ENCODE measurements at places on chromosomes 5 and 9. TPM values are rescaled to one million over a fixed set of nuclear protein-coding genes. Genes with fewer than 3 reads are reported as not detected.

DNA sequence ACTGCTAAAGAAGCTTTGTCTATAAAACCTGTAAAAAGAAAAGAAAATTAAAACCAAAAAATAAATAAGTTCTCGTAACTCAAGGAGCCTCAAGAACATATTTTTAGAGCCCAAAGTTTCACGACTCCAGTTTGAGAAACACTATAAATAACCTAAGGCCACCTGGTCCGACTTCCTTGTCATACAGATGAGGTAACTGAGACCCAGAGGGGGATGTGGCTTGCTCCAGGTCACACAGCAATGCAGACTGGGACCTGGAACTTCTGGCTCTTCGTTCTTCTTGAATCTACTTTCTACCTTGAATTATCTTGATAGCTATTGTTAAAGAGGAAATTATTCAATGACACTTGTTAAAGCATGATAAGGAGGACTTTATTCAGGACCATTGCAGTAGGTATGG is 514.8 kb downstream of the CDK5RAP2 start:
- peaks cover 2% of the 10 kb centered on the region for H3K27me3 ChIP-seq
- DNase-seq: no peak
- H3K36me3 ChIP-seq: no peaks in the 10 kb centered on the region
- H3K27ac ChIP-seq: no peak overlapping the region

DNA sequence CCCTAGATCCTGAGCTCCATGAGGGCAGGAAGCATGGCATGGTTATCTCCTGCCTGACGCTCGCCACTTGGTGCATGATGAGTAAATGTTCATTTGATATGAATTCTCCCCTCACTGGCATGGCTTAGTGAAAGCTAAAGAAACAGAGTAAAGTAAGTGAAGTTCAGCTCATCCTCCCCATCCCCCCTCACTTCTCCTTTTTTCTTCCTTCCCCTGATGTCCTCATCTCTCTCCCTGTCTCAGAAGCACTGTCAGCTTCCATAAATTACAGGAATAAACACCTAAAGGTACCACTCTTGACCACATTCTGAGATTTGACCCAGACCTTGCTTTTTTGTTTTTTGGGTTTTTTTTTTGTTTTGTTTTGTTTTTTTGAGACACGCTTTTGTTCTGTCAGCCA is 73.3 kb downstream of the SNX18 start:
- H3K36me3 ChIP-seq: peaks cover 6% of the 10 kb centered on the region
- DNase-seq: no peak
- H3K4me3 ChIP-seq: no peak overlapping the region
- no peaks in the 10 kb centered on the region for H3K27me3 ChIP-seq
- no peak overlapping the region for H3K27ac ChIP-seq
- H3K4me1 ChIP-seq: no peaks in the 10 kb centered on the region

DNA sequence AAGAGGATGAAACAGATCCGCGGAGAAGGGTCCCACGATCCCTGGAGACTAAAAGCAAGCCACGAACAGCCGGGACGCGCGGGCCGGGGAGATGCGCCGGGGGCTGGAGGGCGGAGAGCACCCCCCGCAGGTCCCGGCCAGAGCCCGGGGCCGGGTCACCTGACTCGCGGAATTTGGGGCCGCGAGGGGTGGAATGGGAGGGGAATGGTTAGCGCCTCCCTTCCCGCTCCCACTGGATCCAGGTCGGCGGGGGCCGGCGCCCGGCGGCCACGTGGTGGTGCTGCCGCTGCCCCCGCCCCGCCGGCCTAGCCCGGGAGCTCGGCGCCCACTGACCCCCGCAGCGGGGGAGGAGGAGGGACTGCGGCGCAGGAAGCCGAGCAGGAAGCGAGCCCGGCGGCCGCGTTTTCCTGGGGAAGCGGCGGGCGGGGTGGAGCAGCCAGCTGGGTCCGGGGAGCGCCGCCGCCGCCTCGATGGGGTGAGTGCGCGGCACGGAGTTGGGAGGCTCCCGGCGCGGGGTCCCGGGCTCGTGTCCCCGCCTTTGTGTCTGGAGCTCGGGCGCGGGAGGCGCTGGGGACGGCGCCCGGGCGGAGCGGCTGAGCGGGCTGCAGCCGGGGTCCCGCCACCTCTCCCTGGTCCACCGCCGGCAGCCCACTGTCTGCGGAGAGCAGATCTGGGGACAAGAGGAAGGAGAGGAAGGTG is at the start of gene RAI14:
TSS of gene RAI14 (plus strand) at position 328 of the 699 bp plus-strand sequence. CDS start 30,592 bp downstream, outside the sequence.
- peak within 1 kb of the TSS; percentile 96 for H3K27ac ChIP-seq
- H3K36me3 ChIP-seq: peaks cover 11% of the 10 kb centered on the region
- peak within 1 kb of the TSS; percentile 85 for H3K4me3 ChIP-seq
- peak; percentile 84 for DNase-seq

- peaks cover 1% of the 10 kb centered on the region for H3K36me3 ChIP-seq
- H3K4me1 ChIP-seq: no peaks in the 10 kb centered on the region
- no peak overlapping the region for H3K4me3 ChIP-seq
- no peaks in the 10 kb centered on the region for H3K27me3 ChIP-seq
- H3K27ac ChIP-seq: no peak overlapping the region
Measured at GRCh38 chr9:74942801-74943200, 9.9 kb downstream of the C9orf40 start.

Gene ESM1
- total RNA-seq: not detected

Gene RGS7BP
- total RNA-seq: 1.7 TPM
